MV-4-11 (cell line): ENCODE measurements at places on chromosomes 3 and 15.

- no peak for DNase-seq
Measured at GRCh38 chr3:52532838-52533622, 627 bp downstream of the NT5DC2 start.

DNA sequence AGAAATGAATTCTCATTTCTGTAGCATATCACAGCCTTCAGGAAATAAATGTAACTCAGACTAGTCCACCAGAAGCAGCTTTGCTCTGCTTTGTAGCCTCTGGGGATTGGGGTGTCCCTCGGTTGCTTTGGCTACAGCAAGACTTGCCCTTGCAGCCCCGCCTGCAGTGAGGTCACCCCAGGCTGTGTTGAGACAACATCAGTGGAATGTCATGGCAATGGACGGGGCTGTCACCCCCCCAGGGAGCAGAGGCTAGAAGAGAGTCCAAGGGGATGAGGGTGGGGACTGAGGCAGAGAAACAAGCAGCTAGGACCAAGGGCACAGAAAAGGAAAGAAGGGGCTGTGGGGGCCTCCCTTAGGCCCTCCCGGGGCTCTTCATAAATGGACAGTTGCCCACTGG is 854 bp downstream of the CLEC3B start:
- no peak for DNase-seq

GRCh38 chr15:73922186-73923151 is 3.8 kb upstream of the LOXL1 start:
- DNase-seq: no peak

DNA sequence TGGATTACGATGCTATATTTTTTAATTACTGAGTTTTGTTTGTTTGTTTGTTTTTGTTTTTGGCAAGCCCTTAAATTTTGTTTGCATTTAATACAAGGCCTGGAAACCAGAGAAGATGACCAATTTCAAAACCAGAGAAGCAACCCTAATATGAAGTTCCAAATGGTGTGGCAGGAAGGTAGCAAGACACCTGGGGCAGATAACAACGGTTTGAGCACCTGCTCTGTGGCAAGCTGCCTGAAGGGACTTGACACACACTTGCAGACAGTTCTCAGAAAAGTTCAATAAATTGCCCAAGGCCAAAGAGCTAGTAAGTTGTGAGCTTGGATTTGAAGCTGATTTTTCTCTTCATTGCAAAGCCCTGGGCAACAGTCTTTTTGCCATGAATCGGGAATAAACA is 151.2 kb upstream of the UBE2E1 start:
- no peak for DNase-seq

DNA sequence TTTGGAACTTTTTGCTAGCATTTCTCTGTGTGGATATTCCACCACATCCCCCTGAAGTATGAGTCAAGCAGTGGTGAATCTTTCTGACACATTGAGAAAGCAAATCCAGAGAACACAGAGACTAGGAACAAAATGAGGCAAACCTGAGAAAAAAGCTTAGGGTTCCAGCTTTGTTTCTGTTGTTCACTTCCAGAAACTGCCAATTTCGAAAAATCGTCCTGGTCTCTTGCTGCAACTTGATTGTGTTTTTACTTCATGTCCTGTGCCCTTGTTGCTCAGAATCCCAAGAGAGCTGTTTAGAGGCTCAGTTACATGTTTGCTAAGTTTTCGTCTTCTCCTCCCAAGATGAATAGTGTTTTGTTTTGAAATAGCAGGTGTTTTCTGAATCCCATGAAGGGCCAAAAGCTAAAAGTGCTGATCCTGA is 13.7 kb downstream of the MAP2K1 start:
- DNase-seq: no peak
